ENCODE measurements at places on chromosomes 13 and 19.

DNA sequence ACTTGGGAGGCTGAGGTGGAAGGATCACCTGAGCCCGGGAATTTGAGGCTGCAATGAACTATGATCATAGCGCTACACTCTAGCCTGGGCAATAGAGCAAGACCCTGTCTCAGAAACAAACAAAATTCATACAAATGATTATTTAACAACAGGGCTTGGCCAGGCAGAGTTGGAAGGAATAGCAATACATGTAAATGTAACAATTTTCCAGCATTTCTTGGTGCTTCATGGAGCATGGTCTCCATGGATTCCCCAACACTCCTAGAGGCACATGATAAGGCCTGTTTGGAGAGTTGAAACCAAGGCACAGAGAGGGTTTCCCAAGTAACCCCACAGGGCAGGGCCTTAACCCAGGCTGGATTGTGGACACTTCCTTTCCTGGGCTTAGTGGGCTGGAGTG lies 10.2 kb downstream of the INSL3 start:
- no peak for DNase-seq

GRCh38 chr13:43448605-43449336 lies 338.0 kb downstream of the ENOX1 start:
- DNase-seq: no peak

- DNase-seq: peak; percentile 88
These were observed 4.4 kb upstream of the ATP1A3 start for GRCh38 chr19:41998246-41999020.

DNA sequence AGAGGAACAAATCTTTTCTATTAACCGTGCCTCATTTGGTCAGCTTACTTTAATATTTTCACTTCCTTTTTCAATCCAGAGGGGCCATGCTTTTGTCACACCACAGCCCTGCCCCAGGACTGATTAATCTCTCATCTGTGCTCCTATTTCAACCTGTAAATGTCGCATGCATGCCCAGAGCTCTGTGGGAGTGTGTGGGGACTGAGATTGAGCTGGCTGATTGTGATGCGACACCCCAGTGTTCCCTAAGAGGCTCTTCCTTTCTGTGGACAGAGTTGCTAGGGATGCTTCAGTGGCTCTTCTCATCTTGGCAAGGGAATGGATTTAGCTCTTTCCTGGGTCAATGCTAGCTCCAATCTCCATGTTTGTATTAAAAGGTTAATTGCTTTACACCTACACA lies 249.6 kb downstream of the TDRD3 start:
- DNase-seq: no peak

DNA sequence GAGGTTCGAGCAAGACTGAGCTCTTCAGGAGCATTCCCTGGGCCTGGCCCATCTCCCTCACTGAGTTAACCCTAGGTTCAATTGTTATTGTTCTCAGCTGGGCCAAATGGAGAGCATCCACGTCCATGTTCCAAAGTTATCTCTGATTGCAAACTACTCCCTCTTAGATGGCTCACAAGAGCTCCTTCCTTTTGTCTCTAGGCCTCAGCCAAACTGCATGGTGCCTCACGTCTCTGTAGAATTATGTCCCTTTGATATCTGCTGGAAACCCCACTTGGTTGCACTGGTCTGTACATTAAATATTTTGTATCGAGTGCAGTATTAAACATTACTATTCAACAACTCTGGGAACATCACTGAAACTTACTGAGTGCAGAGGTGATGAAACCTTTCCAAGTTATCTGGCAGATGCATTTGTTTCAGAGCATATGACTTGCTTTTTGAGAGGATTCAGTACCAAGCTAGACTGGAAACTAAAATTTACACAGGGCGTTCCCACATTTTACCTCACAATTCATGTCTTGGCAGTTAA lies 38.1 kb downstream of the DOCK9 start:
- no peak for DNase-seq

DNA sequence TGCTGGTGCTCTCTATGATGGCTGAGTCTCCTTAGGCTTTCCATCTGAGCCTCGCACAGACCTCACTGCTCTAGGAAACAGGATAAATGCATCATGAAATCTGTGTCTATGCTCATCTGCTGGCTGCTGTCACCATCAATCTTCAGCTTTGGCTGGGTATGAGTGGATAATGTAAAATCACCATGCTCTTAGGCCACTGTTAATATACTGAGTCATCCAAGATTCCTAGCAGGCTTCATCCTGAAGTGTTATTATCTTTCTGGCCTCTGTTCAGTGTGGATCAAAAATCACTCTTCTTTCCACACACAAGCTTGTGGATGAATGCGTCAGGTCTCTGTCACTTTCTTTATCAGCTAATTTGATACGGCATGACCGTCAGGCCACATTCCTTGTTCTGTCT lies 317.4 kb downstream of the NALCN start:
- no peak for DNase-seq

- DNase-seq: no peak
These were observed 52.7 kb upstream of the RFXAP start for GRCh38 chr13:36766295-36766694.

DNA sequence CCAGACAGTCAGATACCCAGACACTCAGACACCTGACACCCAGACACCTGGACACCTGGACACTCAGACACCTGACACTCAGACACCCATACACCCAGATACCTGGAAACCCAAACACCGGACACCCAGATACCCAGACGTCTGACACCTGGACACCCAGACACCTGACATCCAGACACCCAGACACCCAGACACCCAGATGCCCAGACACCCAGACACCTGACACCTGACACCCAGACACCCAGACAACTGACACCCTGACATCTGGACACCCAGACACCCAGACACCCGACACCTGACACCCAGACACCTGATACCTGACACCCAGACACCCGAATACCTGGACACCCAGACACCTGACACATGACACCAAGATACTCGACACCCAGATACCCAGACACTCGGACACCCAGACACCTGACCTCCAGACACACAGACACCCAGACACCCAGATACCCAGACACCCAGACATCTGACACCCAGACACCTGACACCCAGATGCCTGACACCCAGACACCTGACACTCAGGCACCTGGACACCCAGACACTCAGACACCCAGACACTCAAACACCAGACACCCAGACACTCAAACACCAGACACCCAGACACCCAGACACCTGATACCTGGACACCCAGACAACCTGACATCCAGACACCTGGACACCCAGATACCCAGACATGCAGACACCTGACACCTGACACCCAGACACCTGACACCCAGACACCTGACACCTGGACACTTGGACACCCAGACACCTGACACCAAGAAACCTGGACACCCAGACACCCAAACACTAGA lies 19.1 kb downstream of the C19orf12 start:
- DNase-seq: no peak

DNA sequence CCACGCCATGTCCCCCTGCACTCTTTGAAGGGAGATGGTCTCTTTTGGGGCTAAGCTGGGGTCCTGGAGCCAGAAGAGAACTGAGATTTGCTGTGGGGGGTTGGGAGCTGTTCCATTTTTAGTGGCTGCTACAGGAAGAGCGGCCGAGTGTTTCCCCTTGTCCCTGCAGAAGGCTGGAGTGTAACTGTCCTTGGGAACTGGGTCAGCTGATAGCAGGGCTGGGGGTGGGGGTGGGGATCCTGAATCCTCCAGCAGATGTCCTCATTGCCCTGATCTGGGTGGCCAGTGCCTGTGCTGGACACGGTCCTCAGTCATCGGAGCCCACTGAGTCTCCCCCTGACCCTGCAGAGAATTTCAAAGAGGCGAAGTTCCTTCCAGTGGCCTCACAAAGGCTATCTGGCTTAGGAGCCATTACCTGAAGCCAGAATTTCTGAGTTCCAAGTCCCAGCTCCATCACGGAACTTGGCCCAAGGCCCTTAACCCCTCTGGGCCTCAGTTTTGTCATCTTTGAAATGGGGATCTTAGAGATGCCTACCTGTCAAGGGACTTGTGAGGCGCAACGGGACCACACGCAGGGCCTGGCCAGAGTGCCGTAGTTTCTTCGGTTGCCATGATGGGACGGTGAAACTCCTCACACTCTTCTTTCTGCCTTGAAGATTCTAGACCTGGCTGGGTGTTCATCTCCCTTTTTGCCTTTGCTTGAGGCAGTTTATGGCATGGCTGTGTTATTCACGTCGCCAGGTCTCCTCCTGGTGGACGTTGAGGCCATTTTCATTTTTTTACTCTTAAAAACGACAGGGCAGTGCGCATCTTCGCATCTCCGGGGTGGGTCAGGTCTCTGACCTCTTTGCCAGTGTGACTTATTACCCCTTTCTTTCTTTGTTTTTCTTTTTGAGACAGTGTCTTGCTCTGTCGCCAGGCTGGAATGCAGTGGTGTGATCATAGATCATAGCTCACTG lies 51.9 kb downstream of the DNM2 start:
- peak; percentile 50 for DNase-seq

DNA sequence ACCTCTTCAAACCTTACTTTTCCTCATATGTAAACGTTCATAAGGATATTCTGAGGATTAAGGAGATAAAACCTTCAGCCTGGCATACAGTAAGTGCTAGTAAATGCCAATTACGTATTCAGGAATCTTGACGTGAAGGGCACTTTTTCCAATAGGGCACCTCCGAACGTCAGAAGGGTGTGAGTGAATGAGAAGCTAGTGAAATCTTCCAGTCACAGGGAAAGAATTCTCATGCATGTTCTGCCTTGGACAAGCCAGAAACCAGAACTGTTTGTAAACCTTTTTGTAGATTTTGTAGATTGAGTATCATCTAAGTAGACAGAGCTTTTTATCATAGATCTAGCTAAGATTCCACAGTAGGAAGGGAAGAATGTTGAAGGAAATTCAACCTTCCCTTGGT lies 16.5 kb downstream of the DGKH start:
- peak; percentile 8 for DNase-seq

DNA sequence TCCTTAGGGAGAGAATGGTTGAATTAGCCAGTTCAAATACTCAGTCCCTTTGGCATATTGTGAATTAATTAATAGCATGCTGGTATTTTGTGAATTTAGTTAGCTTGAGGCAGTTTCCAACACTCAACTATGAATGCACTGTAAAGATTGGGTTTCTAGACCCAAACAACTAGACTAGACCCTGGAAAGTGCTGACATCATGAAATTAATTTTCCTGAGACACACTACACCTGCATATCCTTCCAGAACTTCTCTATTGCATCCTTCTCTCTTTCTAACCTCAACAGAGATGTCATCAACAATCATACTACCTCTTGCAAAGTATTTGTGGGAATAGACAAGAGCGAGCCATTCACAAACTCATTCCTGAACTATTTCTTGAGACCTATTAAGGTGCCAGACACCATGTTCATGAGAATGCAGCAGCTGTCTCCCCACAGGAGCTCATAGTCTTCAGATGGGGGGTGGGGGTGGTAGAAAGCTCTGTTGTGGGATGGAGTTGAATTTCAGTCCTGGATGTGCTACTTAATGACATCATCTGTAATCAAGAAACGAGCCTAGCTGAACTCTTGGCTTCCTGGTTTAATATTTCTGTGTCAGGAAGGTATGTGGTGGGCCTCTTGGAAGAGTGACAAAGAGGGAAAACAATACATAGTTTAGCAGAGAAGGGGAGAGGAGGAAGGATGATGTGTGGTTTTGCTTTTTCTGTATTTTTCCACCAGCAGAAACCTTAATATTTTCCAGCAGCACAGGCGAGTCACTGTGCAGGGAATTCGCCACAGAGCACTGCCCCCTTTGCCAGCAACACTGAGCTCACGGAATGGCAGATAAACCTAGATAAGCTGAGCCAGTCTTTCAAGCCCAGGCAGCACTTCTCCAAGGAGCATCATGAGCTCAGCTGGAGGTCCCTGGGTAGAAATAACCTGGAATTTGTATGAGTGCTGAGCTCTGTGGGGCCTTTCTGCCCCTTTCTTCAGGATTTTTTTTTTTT lies 53.1 kb upstream of the CYSLTR2 start:
- peak; percentile 40 for DNase-seq

GRCh38 chr13:23828086-23828485 lies 61.1 kb downstream of the MIPEP start:
- DNase-seq: no peak

DNA sequence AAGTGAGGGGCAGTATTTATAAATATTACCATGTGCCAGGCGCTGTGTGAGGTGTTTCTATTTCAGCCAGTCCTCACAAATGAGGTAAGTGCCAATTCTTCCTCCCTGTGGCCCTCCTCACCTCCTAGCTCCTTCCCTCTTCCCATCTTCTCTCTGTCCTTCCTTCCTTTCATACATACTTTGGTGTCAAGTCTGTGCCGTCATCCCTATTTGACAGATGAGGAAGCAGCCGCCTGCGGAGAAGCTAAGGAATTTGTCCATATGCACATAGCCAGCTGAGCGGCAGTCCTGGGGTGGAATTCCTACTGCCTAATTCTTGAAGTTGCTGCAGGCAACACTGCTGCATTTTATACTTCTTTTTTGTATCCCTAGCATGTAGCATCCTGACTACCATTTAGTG lies 150.8 kb downstream of the B3GLCT start:
- DNase-seq: no peak

DNA sequence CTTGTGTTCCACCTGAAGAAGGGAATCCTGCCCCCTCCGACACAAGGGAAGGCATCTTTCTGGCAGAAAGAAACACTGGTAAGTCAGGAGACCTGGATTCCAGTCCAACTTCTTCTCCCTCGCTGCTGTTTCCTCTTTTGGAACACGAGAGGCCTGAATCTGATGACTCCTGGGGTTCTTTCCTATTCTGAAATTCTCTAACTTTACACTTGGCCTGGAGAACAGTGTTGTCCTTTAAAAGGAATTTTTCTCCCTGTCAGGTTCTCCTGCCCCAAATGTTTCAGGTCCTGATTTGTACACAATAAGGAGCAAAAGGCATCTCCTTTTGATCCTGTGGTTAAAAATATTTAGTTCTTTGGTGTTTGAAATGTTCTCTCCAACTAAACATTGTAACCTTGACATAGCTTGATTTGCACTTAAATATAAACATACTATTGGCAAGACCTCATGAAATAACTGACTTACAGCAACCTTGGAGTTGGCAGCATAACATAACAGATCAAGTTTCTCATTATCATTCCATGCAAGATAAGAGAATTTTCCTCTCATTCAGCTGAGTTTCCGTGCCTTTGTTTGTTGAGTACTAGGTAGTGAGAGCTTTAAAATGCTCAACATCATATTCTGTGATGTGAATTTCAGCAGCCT lies 244.8 kb downstream of the COG6 start:
- DNase-seq: no peak

- peak; percentile 75 for DNase-seq
These were observed 221.1 kb downstream of the TDRD3 start for GRCh38 chr13:60617991-60618733.

- DNase-seq: no peak
These were observed 1100.7 kb upstream of the MIR17HG start for GRCh38 chr13:90246687-90247345.

DNA sequence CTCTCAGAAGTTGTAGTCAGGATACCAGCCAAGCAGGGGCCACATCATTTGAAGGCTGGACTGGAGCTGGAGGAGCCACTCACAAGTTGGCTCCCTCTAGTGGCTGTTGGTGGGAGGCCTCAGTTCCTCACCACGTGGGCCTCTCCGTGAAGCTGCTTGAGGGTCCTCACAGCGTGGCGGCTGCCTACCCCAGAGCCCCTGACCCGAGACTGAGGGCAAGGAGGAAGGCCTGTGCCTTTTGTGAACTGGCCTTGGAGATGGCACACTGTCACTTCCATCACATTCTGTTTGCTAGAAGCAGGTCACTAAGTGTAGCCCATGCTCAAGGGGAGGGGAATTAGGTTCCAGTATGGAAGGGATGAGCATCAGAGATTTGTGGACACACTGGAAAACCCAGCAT lies 14.6 kb downstream of the GNA11 start:
- peak; percentile 73 for DNase-seq
